CD4-positive, alpha-beta memory T cell (primary cell): ENCODE measurements at places on chromosomes 3 and 15.
A peak's percentile ranks its signal among the peaks of the same experiment; 100 is the strongest.

DNA sequence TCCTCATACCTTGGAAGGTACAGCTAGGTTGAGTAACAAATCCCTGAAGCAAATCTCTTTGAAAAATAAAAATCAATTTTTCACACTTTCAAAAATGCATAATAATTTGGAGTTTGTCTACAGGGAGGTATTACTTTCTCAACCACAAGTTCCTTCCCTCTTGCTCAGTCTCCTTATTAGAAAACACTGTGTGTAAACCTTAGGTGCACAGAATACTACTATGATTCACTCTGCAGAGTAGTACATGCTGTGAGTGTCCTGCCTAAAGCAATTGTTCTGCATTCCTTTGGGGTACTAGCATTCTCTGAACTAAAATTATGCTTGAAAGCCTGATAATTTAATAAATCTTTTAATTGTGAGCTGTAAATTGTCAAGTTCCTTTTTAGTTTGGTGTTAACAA lies 115.9 kb upstream of the EPHA3 start:
- no peak for DNase-seq

DNA sequence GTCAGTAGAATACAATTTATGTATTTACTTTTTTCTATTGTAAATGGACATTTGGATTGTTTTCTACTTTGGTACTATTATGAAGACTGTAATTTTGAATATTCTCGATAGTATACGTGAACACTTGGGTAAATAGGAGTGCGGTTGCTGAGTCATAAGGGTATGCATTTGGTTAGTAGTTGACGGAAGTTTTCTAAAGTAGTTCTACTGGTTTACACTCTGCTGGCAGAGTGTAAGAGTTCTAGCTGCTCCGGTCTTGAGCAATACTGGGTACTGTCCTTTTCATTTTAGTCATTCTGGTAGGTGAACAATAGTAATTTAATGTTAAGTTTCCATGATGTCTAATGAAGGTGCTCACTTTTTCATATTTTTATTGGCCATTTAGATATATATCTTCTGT lies 70.0 kb downstream of the MEF2A start:
- DNase-seq: no peak

GRCh38 chr3:45496555-45496954 lies 98.0 kb upstream of the LIMD1 start:
- DNase-seq: no peak

DNA sequence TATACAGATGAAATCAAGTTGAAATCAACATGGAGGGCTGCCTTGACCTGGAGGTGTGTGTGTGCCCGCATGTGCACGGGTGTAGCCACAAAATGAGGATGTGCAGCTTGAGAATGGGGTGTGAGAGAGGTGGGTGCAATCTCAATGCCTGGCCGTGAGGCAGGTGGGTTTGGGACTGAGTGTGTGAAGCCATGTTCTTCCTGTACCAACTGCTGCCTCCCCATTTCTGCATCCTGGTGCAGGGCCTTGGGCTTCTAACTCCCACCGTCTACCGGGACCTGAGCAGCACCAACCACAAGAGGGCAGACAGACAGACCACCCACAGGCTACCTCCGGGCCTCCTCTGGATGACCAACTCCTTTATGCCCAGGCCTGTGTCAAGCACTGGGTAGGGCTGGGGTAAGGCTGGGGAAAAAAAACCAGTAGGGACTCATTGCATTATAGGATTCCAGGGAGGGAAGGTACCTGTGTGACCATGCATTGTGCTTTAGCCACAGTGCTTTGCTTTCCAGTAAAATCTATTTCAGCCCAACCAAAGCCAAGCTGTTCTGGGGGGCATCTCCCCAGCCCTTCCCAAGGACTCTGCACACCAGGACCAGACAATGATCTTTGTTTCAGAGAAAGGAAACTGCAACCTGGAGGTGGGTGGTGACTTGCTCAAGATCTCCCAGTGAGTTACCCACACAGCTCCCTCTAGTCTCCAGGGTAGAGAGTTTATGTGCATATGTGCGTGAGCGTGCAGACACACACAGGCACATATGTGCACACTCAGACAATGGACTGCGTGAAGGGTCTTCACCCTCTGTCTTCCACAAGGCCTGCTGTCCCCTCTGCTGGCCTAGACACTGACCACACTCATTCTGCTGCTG lies 162.2 kb upstream of the TLE3 start:
- no peak for DNase-seq

DNA sequence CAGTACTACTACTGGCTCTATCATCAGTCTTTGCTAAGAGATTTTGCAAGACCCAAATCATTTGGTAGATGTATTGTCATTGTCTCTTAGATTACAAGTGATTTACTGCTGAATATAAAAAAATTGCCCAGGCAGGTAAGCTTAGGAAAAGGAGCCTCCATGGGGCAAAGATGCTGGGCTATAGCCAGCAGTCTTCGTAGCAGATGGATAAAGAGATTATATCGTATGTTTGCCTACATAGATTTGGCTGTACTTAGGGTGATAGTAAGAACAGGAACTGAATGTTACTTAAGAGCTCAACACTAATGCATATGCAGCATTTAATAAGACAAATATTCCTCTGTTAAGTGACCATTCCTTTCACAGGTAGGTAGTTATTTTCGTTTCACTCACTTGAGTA lies 48.9 kb downstream of the PTPRG start:
- DNase-seq: no peak

GRCh38 chr3:46477145-46477544 lies 12.4 kb upstream of the LTF start:
- DNase-seq: no peak

DNA sequence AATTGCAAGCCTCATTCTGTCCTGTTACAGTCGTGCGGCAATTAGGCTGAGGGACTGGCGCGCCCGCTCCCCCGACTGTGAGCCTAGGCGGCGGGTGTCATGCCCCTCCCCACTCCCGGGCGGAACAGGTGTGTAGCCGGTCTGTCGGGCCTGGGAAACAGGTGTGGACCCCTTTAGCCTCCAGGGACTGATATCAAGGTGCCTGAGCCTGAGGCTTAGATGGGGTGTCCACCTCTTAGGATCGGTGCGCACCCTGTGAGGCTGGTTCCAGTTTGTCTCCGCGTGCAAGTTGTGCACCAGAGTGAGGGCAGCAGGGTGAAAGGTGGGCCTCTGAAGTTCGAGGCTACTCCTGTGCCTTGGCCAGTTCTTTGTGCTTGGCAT lies 686 bp downstream of the VPS8 start:
- no peak for DNase-seq

- DNase-seq: no peak
Observed at GRCh38 chr3:38343797-38344594, 2.6 kb upstream of the XYLB start.

GRCh38 chr3:126552688-126553283 lies 5.9 kb downstream of the C3orf22 start:
- no peak for DNase-seq

DNA sequence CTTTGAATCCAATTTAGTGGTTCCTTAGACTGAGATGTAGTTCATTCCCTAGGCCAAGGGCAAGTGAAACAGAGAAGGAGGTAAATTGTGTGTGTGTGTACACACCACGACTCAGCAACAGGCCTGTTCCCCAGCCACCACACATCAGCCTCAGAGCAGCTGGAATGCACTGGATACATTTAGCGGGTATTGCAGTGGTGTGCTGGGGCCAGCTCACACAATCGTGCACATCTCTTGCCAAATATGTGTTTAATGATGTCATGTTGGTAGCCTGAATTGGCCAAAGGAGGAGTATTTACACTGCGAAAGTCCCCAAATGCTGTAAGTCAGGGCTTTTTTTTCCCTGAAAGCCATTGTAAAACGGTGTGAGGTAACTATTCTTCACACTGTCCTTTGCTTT lies 82.3 kb downstream of the RBPMS2 start:
- no peak for DNase-seq

DNA sequence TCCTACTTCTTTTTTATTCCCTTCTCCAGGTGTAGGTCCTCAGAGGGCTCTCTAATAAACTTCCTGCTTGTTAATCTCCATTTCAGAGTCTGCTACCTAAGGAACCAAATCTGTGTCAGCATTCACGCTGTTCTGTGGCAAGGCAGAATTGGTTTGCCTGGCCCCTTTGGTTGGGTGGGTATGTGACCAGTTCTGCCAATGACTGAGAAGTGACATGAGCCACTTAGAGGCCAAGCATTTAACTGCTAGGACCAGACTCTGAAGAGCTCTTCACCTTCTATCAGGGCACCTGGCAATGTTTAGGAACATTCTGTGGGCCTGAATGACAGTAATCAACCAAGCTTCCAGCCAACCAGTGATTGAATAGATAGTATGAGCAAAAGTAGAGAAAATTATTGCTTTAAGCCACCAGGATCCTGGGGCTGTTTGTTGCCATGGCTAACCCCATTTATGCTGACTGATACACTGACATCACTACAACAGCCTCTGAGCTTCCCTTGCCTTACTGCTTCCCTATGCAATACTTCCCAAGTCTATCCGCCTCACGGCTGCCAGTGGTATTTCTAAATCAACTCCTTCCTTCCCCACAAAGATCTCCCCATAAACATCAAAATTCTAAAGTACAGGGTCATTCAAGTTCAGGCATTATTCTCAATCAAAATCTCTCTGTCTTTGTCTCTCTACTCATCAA lies 7.6 kb downstream of the FRMD4B start:
- DNase-seq: no peak

GRCh38 chr3:23856286-23856685 lies 50.5 kb downstream of the UBE2E1 start:
- no peak for DNase-seq

GRCh38 chr3:61978460-61979419 lies 394.6 kb downstream of the FEZF2 start:
- DNase-seq: no peak

- no peak for DNase-seq
Observed at GRCh38 chr15:61175024-61175423, 54.1 kb downstream of the RORA start.

DNA sequence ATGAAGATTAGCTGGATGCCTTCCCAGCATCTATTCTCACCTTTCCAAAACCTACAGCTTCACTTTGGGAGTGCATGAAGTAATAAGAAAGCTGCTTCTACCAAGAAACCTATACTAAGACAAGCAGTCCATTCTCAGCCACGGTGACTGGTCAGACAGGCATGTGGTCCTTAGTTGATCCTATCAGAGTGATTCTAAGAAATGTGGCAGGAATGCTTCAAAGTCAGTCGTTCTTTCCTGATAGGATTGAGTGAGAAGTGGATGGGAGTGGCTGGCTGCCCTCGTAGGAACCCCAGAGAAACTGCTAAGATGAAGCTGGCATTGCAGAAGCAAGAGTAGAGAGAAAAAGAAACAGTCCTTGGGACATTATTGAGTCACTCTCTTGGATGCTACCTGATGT lies 16.6 kb downstream of the FOXB1 start:
- no peak for DNase-seq

- DNase-seq: no peak
Observed at GRCh38 chr3:107044677-107045076, 332.6 kb upstream of the CCDC54 start.

DNA sequence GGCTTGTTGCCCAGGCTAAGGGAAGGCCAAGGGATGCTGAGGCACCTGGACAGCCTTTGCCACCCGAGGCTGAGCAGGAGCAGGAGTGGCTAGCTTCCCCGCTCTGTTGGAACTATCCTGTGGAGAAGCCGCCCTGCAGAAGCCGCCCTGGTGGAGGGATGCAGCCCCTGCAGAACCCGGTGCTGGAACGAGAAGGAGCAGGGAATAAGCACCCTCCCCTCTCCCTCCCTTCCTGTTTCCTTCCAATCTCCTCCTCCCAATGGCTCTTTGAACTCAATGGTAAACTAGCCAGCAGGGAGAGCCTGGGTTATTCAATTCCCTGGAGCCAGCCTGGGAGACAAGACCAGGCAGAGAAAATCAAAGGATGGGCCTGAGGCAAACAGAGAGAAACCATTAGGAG lies 11.8 kb upstream of the HRG start:
- DNase-seq: no peak

DNA sequence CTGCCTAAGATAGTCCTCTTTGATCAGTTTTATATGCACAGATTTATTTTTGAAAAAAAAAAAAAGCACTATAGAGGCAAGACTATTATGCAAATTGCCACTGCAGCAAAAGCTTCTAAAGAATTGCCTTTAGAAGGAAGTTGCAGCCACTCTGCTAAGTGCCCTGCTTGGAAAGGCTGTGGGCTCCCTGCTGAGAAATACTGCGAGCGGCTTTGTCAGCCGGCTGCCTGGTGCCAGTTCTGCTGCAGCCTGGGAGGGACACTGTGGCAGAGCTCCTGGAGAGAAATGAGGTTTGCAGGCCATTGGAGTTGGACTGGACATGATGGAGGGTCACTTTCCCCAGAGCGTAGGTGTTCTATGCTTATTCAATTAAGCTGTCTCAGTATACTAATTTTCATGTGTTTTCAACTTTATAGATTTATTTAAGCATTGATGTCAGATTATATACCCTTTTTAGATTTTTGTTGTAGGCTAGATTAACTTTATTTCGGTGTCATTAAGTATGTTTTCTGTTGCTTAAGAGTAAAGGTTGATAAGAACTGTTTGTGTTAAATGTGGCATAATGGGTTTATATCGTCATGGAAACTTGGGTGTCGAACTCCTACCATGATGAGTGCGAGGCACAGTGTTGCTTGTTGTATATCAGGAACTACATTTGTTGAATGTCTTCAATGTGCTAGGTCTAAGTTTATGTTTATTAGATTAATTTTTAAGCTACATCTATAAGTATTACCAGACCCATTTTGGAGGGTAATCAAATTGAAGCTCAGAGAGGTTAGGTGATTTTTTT lies 6.6 kb downstream of the MAP2K5 start:
- no peak for DNase-seq

- no peak for DNase-seq
Observed at GRCh38 chr15:51672155-51672687, 9.1 kb upstream of the SCG3 start.

GRCh38 chr3:11583638-11584046 lies 60.1 kb downstream of the VGLL4 start:
- no peak for DNase-seq

GRCh38 chr15:97520689-97521088 lies 439.8 kb upstream of the ARRDC4 start:
- DNase-seq: no peak

- no peak for DNase-seq
Observed at GRCh38 chr15:70867911-70868467, 14.0 kb upstream of the LARP6 start.

DNA sequence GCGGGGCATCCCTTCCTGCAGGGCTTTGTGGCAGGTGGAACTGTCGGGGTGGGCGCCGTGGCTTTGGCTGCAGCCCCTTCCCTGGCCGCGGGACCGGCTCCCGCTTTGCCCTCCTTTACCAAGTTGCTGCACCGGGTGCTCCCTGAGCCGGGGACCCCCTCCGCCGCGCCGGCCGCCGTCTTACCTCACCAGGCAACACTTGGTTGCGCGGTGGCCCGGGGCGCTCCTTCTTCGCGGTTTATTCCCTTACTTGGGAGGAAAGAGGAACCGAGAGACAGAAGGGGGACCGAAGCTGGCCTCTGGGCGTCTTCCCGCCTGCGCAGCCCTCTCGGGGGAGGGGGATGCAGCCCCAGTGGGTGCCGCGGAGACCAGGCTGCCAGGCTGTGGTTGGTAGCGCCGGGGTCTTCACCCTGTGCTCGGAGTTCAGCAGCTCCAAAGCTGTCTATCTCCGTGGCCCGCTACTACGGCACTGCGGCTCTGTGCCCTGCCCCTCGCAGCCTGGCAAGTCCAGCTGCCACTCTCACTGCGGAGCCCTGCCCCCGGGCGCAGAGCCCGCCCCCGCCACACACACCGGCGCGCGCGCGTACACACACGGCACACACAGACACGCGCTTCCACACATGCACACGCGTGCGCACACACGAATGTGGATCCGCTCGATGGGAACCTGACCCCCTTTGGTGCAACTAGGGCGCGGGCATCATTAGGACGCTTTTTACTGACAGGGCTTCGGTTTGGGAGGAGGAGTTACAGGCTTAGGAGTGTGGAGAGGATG lies at the start of gene DGKG:
DGKG (minus strand) TSS at position 473 of the 775 bp plus-strand sequence. CDS start 41,775 bp downstream, outside the sequence.
- peak; percentile 4 for DNase-seq

- DNase-seq: no peak
Observed at GRCh38 chr3:14688525-14688924, 13.6 kb downstream of the C3orf20 start.
